ENCODE measurements at places on chromosomes 1 and 21.

DNA sequence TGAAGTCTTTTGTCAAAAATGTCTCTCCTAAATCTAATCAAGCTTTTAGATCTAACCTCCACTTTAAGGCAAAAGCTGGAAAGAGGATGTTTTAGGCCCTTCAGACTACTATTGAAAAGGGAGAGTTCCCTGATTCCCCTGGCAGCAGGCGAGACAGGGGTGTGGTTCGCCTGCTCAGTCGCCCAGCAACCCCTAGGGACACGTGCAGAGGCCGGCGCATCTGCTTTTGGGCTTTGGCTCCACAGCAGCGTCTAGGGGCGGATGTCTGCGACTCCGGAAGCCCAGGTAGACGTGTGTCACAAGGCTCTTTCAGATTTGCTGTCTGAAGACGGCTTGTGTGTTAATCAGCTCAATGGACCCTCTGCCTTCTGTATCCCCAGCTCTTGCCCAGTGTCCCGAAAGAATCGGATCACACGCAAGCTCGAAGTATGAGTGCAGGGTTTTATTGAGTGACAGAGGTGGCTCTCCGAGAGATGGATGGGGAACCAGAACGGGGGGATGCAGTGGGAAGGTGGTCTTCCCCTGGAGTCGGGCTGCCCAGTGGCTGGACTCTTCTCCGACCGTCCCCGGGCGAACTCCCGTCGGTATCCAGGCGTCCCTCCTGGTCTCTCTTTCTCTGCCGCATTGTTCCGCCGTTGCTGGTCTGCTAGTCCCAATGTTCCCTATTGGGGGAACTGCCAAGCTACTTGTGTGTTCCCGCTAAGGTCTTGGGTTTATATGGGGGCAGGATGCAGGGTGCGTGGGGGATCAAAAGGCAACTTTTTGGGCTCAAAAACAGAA lies 45.5 kb downstream of the OLFML2B start:
- no peak overlapping the region for H3K4me3 ChIP-seq
- H3K27ac ChIP-seq = no peak overlapping the region
- peaks cover 19% of the 10 kb centered on the region for H3K27me3 ChIP-seq
- H3K36me3 ChIP-seq = no peaks in the 10 kb centered on the region
- no peaks in the 10 kb centered on the region for H3K4me1 ChIP-seq

DNA sequence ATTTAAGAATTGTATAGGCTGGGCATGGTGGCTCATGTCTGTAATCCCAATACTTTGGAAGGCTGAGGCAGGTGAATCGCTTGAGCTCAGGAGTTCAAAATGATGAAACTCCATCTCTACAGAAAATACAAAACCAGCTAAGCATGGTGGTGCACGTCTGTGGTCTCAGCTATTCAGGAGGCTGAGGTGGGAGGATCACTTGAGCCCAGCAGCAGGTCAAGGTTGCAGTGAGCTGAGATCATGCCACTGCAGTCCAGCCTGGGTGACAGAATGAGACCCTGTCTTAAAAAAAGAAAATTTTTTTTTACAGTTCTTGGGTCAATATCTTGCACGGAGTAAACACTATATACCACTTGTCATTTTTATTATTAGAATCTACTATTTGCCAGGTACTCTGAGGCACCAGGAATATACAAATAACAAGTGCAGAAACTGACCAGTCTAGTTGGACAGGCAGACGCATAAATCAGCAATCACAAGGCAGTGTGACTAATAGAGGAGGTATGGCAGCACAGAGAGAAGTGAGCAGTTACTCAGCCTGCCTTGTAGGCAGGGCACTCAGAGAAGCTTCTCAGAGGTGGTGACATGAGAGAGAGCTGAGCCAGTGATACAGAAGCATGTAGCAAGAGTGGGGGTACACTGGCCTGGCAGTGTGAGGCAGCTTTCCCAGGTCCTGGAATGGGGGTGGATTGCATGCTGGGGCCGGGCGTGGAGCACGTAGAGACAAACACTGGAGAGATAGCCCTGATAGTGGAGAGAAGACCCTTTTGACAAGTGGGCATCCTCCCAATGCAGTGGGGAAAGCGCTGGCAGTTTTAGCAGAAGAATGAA lies 8.0 kb downstream of the PHLDA3 start:
- no peaks in the 10 kb centered on the region for H3K36me3 ChIP-seq
- no peak overlapping the region for H3K27ac ChIP-seq
- H3K4me1 ChIP-seq = no peaks in the 10 kb centered on the region

- no peak for DNase-seq
- no peaks in the 10 kb centered on the region for H3K4me1 ChIP-seq
- H3K4me3 ChIP-seq = no peak overlapping the region
- no peaks in the 10 kb centered on the region for H3K36me3 ChIP-seq
- peaks cover 7% of the 10 kb centered on the region for H3K27me3 ChIP-seq
Observed at GRCh38 chr1:29567257-29567656, 330.9 kb downstream of the PTPRU start.

DNA sequence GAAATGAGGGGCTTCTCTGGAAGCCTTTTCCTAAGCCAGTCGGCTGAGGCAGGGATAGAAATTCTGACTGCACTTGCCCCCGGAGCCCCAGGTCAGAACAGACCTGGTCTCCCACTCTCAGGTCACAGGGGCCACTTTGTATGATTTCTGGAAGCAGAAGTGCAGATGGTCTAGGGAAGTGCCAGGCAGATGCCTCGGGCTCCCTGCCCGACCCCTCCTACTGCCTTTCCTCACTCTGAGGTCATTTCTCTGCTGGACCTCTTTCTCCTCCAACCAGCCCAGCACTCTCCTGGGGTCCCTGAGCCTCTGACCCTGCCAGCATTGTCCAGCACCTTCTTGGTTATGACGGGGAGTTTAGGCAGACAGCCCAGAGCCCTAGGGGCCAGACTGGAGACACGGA lies 8.7 kb downstream of the RUNX3 start:
- H3K4me1 ChIP-seq = peaks cover 80% of the 10 kb centered on the region
- H3K4me3 ChIP-seq = peak overlapping the region; percentile 98
- peaks cover 100% of the 10 kb centered on the region for H3K36me3 ChIP-seq
- no peaks in the 10 kb centered on the region for H3K27me3 ChIP-seq
- peak overlapping the region; percentile 100 for H3K27ac ChIP-seq
- no peak for DNase-seq

- no peaks in the 10 kb centered on the region for H3K27me3 ChIP-seq
- H3K4me1 ChIP-seq = peaks cover 20% of the 10 kb centered on the region
- DNase-seq = no peak
- H3K27ac ChIP-seq = no peak overlapping the region
- H3K36me3 ChIP-seq = peaks cover 29% of the 10 kb centered on the region
Observed at GRCh38 chr21:42261829-42262200, 42.9 kb downstream of the ABCG1 start.
